ENCODE measurements at places on chromosomes 16 and 17.

- DNase-seq: no peak
Observed at GRCh38 chr17:42697108-42697811, 14.9 kb downstream of the CNTNAP1 start.

DNA sequence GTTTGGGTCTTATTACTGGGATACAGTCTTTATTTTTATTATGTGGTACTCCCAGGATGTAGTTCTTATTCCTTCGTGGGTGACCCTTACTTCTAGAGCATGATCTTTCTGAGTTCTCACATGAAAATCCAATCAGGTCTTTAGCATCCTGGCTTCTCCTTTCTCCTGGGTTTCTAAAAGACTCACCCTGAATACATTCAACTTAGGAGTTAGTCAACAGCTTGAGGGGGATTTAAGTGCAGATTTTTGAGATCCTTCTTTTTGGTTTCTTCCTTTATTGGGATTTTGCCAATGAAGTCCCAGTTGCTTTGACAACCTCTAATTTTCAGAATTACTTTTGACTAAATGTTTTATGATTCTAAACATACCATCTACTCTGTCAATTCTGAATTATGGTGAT lies 68.2 kb downstream of the SIAH1 start:
- DNase-seq: no peak

GRCh38 chr16:87255866-87256265 lies 61.3 kb downstream of the C16orf95 start:
- DNase-seq: no peak

- DNase-seq: peak; percentile 84
Observed at GRCh38 chr17:50956750-50957523, 90.8 kb upstream of the TOB1 start.

GRCh38 chr16:27259710-27260109 lies 8.9 kb downstream of the NSMCE1 start:
- DNase-seq: no peak

DNA sequence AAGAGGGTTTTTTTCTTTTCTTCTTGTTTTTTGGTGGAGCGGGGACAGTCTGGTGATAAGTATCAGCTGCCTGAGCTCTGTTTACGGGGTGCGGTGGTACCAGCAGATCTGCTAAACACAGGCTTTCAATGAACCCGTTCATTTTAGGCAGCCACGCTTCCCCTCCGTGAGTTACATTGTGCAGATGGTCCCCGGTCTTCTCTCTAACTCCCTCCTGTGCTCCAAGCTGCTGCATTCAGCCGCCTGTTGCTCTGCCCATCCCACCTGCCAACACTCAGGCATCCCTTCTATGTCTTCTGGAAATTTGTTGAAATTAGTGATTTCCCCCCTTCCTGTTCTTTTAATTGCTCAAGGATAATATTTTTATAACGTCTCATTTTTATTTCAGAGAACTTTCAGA lies 82.1 kb upstream of the ELAC2 start:
- DNase-seq: no peak

DNA sequence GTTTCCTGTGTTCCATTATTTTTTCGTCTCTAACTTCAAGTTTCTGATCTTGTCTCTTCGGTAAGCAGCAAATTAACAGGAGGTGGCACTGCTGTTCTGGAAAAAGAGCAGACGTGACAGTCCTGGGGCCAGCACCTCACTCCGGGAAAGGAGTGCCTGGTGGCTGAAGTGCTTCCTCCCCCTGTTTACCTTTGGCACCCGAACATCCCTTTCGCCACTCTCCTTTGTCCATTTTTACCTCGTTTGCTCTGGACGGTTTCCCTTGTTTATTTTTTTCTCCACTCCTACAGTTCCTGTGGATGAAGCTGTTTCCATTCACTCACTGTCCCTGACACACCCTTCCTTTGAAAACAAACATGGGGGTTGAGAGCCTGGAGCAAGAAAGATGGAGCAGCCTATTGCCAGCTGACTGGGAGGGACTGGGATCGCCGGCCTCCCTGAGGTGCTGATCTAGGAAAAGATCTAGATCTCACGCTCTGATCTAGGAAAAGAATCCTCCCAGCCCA lies 12.6 kb downstream of the SAP30BP start:
- DNase-seq: no peak

DNA sequence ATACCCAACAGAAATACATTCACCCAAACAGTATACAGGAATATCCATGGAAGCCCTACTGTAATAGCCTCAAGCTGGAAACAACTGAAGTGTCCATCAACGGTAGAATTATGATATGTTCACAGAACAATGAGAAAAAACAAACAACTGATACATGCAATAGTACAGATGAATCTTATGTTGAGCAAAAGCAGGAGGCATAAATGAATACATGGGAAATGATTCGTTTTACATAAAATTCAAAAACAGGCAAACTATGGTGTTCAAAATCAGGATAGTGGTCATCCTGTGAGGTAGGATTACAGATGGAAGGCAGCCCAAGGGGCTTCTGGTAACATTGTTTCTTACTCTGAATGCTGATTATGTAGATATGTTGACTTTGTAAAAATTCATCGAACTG lies 25.1 kb downstream of the RFFL start:
- DNase-seq: no peak

- no peak for DNase-seq
Observed at GRCh38 chr17:49294122-49294521, 63.5 kb upstream of the PHOSPHO1 start.

- DNase-seq: no peak
Observed at GRCh38 chr17:63598281-63598680, 2.4 kb upstream of the TACO1 start.

DNA sequence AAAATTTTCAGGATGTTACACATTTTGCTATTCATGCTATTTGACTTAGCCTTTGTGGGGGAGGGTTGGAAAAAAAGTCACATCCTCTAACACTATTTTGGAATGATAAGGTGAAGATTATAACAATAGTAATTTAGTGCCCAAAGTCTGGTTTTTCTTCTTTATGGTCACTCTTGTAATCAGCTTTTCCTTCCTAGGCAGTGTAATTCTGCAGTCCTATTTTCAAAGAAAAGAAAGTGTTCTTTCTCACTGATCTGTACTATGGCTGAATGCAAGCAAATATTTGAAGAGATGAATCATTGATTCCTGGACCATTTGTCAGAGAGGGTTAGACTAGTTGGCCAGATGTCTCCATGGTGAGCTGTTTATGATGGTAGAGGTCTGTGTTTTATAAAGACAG lies 8.4 kb downstream of the RSPRY1 start:
- no peak for DNase-seq

- no peak for DNase-seq
Observed at GRCh38 chr16:24753000-24753399, 23.5 kb downstream of the TNRC6A start.

- DNase-seq: no peak
Observed at GRCh38 chr17:19341211-19341631, 21.3 kb downstream of the B9D1 start.

- no peak for DNase-seq
Observed at GRCh38 chr16:10597187-10597601, 16.8 kb upstream of the EMP2 start.

- DNase-seq: no peak
Observed at GRCh38 chr16:66364959-66365306, 1.6 kb upstream of the CDH5 start.

GRCh38 chr16:59088431-59088830 lies 354.3 kb upstream of the GOT2 start:
- no peak for DNase-seq

- DNase-seq: no peak
Observed at GRCh38 chr17:7995724-7996123, 6.7 kb upstream of the GUCY2D start.

DNA sequence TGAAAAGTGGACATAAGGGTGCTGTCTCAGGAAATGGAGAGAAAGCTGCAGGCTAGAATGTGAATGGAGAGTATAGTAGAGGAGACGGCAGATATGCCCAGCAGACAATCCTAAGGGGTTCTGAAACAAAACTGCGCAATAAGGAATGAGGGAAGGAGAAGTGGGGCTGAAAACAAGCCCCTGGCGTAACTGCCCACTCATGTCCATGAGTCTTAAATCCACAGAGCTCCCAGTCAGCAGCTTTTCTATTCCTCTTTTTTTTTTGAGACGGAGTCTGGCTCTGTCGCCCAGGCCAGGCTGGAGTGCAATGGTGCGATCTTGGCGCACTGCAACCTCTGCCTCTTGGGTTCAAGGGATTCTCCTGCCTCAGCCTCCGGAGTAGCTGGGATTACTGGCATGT lies 5.9 kb downstream of the STRADA start:
- DNase-seq: no peak

- no peak for DNase-seq
Observed at GRCh38 chr17:72863526-72864211, 228.8 kb downstream of the SLC39A11 start.

DNA sequence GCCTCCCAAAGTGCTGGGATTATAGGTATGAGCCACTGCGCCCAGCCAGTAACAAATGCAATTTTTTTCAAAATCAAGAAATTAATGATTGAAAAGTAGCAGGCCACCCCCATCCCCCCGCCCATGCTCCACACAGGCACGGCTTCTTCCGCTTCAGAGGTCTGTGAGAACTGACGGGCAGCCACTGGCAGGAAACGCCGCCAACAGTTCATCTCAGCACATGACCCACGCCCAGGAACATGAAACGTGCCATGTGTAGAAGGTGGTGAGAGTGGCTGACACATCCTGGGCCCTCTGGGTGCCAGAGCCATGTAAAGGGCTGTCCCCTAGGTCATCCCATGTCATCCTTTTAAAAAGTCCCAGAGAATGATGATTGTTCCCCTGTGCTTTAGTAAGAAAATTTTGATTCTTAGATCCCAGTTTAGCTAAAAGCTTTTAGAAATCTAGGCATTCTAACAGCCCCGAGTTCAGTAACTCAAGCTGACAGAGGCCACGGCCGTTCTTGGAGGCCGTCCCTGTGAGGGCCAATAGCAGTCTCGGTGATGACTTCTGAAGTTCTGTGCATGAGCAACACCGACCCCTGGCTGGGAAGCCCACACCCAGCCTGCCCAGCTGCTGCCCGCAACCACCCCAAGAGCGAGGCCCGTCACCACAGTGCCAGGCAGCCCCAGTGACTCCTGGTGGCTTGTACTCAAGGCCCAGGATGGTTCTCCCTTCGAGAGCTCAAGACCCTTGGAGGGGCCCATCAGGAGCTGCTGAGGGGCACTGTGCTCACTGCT lies 52.1 kb downstream of the KLHDC4 start:
- peak; percentile 83 for DNase-seq

GRCh38 chr17:32849879-32850278 lies 27.0 kb downstream of the MYO1D start:
- DNase-seq: no peak

DNA sequence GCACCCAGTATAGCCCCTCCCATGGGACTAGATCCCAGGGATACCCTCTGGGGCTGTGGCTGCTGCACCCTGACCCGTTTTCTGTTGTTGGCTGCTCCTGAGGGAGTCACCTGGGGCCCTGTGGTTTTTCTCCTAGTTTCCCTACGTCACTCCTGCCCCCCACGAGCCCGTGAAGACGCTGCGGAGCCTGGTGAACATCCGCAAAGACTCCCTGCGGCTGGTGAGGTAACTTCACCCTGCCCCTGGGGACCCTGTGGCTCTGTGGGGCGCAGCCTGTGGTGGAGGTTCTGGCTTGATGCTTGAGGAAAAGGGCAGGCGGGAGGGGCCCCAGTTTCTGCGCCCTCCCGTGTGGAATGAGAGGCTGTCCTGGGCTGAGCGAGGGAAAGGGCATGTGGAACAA lies 27.2 kb downstream of the MGRN1 start:
- no peak for DNase-seq

DNA sequence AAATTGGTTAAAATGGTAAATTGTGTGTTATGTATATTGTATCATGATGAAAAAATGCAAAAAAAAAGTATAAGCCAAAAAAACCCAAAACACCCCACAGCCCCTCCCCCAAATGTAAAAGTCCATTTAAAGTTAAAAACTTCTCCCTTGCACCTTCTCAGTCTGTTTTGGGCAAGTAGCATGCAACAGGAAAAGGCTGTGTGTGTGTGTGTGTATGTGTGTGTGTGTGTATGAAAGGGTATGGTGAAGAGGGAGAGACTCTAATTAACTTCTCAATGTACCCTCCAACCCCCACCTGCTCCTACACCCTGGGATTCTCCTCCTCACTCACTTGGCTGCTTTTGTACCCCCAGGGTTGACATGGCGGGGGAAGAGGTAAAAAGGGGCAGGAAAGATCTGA lies 9.2 kb upstream of the GGT6 start:
- DNase-seq: no peak

DNA sequence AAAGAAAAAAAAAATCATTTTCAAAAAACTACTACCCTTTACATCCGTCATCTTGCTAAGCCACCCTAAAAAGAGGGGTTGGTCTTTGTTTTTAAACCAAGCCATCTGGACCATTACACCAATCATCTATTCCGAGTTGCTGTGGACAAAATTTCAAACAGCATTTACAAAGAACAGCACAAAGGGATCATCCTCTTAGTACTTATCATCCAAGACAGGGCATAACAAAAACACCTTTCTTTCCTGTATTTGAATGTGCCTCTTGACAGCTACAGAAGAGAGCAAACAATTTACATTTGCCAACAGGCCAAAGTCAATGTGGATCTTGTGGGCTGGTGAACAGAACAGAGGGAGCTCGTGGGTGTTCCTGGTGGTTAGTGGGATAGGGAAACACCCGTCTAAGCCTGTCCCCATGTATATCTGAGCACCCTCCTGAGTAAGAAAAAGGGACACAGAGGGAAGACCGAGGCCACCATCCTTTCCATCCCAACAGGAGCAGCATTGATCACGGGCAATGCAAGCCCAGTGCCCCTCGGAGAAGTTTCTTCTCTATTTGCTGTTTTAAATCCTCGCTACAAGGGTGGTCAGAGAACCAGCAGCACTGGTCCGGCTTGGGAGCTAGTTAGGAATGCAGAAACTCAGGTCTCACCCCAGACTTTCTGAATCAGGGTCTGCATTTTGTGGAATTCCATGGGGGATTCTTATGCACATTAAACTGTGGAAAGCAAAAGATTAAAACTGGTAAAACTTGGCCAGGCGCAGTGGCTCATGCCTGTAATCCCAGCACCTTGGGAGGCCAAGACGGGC lies 1.9 kb downstream of the SLC39A11 start:
- no peak for DNase-seq

- no peak for DNase-seq
Observed at GRCh38 chr16:30127993-30128392, 5.0 kb upstream of the MAPK3 start.

DNA sequence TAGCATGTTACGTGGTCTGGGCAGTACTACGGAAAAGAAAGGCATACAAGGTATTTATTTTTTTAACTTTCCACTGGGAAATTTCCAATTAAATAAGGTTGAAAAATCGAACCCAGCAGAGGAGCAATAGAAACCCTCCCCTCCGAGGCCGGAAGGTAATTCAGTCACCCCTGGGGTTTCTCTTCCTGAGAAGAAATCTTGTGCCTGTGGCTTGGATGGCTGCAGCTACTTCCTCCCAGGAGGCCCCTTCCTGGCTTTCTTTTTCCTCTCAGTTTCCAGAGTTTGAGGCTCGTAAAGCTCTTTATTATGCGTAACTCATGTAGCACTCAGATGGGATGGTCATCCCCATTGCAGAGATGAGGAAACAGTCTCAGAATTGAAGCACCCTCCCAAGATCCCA lies 140.3 kb downstream of the ASIC2 start:
- no peak for DNase-seq

- DNase-seq: no peak
Observed at GRCh38 chr17:14838567-14838966, 426.6 kb downstream of the PMP22 start.

GRCh38 chr17:73419881-73420280 lies 108.1 kb upstream of the CDC42EP4 start:
- DNase-seq: no peak
